Large intestine (tissue), 12 donors: ENCODE measurements at places on chromosomes 5 and 9. TPM values are rescaled to one million over a fixed set of nuclear protein-coding genes. Genes with fewer than 3 reads are reported as not detected.

GRCh38 chr5:166722939-166723338, 1568.5 kb upstream of the WWC1 start:
- no peaks in the 10 kb centered on the region for H3K4me1 ChIP-seq
- H3K27ac ChIP-seq: no peak overlapping the region
- no peak for DNase-seq
- no peak overlapping the region for H3K4me3 ChIP-seq

GRCh38 chr9:127578952-127579853, 32.9 kb upstream of the STXBP1 start:
- H3K4me1 ChIP-seq: peaks cover 30% of the 10 kb centered on the region
- no peaks in the 10 kb centered on the region for H3K27me3 ChIP-seq
- H3K4me3 ChIP-seq: no peak overlapping the region
- no peaks in the 10 kb centered on the region for H3K36me3 ChIP-seq

GRCh38 chr5:50995285-50995942, 329.0 kb downstream of the PARP8 start:
- no peaks in the 10 kb centered on the region for H3K27me3 ChIP-seq
- no peaks in the 10 kb centered on the region for H3K4me1 ChIP-seq
- H3K36me3 ChIP-seq: no peaks in the 10 kb centered on the region
- no peak for DNase-seq

OLFML2A gene
- polyA plus RNA-seq: 11.7 TPM

DNA sequence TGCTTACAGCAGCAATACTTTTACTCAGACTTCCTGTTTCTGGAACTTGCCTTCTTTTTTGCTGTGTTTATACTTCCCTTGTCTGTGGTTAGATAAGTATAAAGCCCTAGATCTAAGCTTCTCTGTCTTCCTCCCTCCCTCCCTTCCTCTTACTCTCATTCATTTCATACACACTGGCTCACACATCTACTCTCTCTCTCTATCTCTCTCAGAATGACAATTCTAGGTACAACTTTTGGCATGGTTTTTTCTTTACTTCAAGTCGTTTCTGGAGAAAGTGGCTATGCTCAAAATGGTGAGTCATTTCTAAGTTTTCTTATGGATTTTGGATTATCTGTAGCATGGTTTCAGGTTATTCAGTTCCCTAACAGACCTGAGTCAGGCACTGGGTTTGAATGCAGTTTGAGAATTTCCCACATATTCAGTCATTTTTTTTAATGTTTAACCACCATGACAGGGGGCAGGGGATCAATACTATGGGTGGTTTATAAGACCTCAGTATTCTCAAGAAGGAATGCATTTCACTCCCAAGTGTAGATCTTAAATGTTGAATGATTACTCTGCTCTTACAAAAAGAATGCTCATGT, at the start of gene IL7R:
Gene IL7R, plus strand, starts transcription at position 127 of the 587 bp plus-strand sequence. Its CDS starts 87 bp downstream, at position 214.
- no peak within 1 kb of the TSS for H3K4me3 ChIP-seq
- no peaks in the 10 kb centered on the region for H3K36me3 ChIP-seq
- no peak within 1 kb of the TSS for H3K27ac ChIP-seq
- no peak for DNase-seq
- peaks cover 2% of the 10 kb centered on the region for H3K27me3 ChIP-seq

SMIM23 gene
- not detected for polyA plus RNA-seq
